Activated gamma-delta T cell treated with anti-CD3 and anti-CD28 coated beads, Interleukin-2, amount 50 U/mL, for 16 hours (primary cell): ENCODE measurements at places on chromosomes 6 and 20.

- DNase-seq = no peak
Observed at GRCh38 chr6:4296552-4296951, 161.2 kb upstream of the ECI2 start.

DNA sequence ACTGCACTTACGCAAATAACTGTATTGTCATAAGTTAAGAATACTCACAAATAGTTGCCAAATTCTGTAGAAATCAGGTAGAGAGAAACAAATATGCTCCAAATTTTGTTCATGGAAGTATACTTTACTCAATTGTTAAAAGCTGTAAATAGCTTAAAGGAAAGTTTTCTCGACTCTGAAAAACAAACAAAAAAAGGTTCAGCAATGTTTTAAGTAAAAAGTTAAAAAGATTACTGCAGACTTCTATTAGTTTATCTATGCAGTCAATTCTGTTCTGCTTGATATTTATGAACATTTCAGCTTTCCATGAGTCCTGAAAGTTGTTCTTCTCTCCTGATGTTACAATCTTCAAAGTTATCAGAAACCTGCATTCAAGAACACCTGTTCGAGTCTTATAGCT is 37.5 kb upstream of the FAM8A1 start:
- DNase-seq = no peak

- DNase-seq = peak; percentile 31
Observed at GRCh38 chr20:45095805-45096238, 5.1 kb downstream of the KCNS1 start.

- DNase-seq = no peak
Observed at GRCh38 chr6:33430334-33430733, 10.5 kb downstream of the SYNGAP1 start.

- no peak for DNase-seq
Observed at GRCh38 chr6:157438611-157439111, 57.7 kb downstream of the ZDHHC14 start.
